ENCODE measurements at places on chromosomes 6 and 20. TPM values are rescaled to one million over a fixed set of nuclear protein-coding genes. Genes with fewer than 3 reads are reported as not detected.

- no peaks in the 10 kb centered on the region for H3K27me3 ChIP-seq
- H3K4me1 ChIP-seq: no peaks in the 10 kb centered on the region
- H3K27ac ChIP-seq: no peak overlapping the region
- no peak overlapping the region for H3K4me3 ChIP-seq
- no peak for DNase-seq
- peaks cover 11% of the 10 kb centered on the region for H3K36me3 ChIP-seq
Observed at GRCh38 chr6:1494671-1495070, 105.3 kb downstream of the FOXF2 start.

Gene LRRN4
- 0.22 TPM for total RNA-seq

- peaks cover 6% of the 10 kb centered on the region for H3K4me1 ChIP-seq
- no peaks in the 10 kb centered on the region for H3K36me3 ChIP-seq
- no peak overlapping the region for H3K4me3 ChIP-seq
- no peaks in the 10 kb centered on the region for H3K27me3 ChIP-seq
- no peak for DNase-seq
Observed at GRCh38 chr6:45920819-45921511, 94.7 kb downstream of the CLIC5 start.

DNA sequence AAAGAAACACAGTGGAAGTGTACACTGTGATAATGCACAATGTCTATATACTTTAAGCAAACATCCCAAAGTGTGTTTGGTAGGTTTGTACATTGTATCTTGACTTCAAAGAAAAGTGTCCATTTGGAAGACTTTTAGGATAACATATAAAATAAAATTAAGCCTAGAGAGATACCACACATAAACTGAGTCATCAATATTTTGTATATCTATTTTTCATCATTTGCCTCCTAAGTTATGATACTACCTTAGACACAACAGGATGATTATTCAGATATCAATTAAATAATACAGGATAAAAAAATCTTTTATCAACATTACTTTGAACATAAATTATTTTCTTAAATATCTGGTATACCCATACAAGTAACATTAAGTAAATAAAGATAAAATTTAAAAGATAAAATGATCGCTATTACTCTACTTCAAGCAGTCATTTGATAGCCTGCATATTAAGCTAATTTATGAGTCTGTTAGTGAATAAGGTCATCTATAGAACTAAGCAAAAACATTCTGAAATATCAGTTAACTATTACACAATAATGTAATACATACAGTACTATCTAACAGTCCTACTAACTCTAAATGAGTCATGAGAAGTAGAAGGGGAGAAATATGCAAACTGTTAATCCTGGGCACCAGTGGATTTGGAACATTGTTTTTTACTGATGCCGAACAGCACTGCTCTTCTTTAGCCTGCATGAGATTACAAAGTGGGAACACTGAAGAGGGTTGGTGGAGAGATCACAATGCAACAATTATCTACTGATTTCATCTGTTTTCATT is 158.4 kb upstream of the SIM1 start:
- no peak overlapping the region for H3K27ac ChIP-seq
- DNase-seq: no peak
- no peaks in the 10 kb centered on the region for H3K4me1 ChIP-seq
- H3K4me3 ChIP-seq: no peak overlapping the region
- no peaks in the 10 kb centered on the region for H3K27me3 ChIP-seq

DNA sequence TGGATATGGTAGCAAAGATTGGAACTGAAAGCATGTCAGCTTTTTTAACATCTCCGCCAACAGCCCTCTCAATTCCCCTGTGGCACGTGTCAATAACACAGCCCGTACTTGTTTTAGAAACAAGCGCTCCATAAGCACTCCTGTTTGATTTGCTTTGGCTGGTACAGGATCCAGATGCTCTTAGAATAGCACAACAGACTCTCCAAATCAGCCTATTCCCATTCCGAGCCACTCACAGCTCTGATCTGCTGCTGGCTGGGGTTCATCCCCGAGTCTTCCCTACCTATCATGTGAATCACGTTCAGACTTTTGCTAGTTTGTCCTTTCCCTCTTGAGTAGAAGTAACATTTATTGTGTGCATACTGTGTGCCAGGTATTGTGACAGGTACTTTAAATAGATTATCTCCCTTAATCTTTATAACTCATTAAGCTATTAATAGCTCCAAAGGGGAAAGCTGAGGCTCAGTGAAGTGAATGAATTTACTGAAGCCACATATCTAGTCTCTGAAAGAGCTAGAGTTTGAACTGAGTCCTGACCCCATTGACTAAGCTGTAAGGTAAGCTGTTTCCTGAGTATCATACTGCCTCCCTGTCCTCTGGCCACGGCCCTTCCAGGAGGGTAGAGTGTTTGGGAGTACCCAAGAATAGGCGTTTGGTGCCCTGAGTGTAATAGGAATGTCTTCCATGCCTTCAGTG is 46.7 kb downstream of the RALY start:
- H3K27ac ChIP-seq: no peak overlapping the region
- no peak overlapping the region for H3K4me3 ChIP-seq
- no peaks in the 10 kb centered on the region for H3K4me1 ChIP-seq

Gene GMPR
- total RNA-seq: 0.70 TPM

GRCh38 chr6:583635-584034 is 73.3 kb downstream of the HUS1B start:
- H3K27ac ChIP-seq: no peak overlapping the region
- no peaks in the 10 kb centered on the region for H3K4me1 ChIP-seq
- H3K27me3 ChIP-seq: no peaks in the 10 kb centered on the region
- DNase-seq: no peak

GRCh38 chr20:6668546-6668945 is 98.9 kb upstream of the BMP2 start:
- no peaks in the 10 kb centered on the region for H3K36me3 ChIP-seq
- no peaks in the 10 kb centered on the region for H3K4me1 ChIP-seq
- no peak overlapping the region for H3K27ac ChIP-seq
- no peak overlapping the region for H3K4me3 ChIP-seq

DNA sequence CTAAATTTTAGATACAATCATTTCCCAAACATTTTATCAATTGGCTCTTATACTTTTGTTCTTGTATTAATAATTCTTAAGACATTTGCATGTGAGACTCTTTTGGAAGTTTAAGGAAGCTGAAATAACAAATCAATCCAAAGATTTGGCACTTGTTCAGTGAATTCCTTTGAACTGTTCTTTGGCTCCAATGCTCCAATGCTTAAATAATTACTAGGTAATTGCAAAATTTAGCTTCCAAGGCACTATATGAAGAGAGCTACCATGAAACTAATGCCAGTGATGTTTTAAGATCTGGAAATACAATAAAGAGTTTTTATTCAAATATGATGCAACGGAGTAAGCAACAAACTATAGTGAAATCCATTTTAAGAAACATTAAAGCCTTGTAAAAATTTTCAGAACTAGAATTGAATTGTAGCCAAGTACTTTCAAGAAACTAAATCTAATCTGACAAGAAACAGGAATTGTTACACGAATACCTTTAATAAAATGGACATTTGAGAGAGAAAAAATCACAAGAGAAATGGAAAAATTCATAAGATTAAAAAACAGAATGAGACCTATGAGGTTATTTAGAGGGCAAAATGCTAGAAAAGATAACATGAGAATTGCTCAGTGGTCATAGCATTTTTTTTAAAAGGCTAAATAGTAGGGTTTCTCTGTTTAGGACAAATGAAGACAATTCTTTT is 43.6 kb upstream of the SMLR1 start:
- H3K4me3 ChIP-seq: no peak overlapping the region
- no peaks in the 10 kb centered on the region for H3K4me1 ChIP-seq
- DNase-seq: no peak
- no peaks in the 10 kb centered on the region for H3K36me3 ChIP-seq
- H3K27me3 ChIP-seq: no peaks in the 10 kb centered on the region
- no peak overlapping the region for H3K27ac ChIP-seq

DNA sequence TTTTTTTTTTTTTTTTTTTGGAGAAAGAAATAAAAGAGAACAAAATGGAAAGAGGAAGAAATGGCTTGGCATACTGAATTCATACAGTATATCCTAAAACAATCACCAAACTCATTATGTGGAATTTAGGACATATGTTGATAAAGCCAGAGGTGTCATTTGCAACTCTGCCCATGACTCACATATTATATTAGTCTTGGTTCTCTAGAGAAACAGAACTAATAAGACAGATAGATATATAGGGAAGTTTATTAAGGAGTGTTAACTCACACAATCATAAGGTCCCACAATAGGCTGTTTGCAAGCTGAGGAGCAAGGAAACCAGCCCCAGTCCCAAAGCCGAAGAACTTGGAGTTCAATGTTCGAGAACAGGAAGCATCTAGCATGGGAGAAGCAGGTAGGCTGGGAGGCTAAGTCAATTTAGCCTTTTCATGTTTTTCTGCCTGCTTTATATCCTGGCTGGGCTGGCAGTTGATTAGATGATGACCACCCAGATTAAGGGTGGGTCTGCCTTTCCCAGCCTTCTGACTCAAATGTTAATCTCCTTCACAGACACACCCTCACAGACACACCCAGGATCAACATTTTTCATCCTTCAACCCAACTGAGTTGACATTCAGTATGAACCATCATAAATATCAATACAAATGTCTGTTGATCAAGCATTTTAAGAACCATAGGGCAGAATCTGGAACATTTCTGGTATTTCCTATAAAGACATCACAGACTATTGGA is 102.3 kb downstream of the UBE3D start:
- no peak overlapping the region for H3K27ac ChIP-seq
- peaks cover 2% of the 10 kb centered on the region for H3K4me1 ChIP-seq
- H3K4me3 ChIP-seq: no peak overlapping the region
- DNase-seq: no peak

DNA sequence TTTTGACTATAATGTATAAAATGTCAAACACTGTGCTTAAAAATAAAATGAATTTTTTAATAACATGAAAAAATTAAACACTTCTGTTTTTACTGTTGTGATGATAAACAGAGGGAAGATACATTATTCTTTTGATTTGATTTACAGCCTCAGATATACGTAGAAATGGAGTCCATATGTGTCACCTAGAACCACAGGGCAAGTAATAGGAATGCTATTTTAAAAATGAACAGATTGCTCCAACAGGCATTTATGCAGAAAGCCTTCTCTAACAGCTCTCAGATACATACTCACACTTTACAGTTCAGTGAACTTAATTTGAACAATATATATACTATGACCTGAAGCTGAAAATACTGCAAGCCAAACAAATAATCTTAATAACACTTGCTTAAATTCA is 1551.0 kb downstream of the GRIK2 start:
- no peak for DNase-seq
- no peak overlapping the region for H3K27ac ChIP-seq
- H3K27me3 ChIP-seq: no peaks in the 10 kb centered on the region
- no peaks in the 10 kb centered on the region for H3K36me3 ChIP-seq

Gene MYH7B
- total RNA-seq: 0.42 TPM

DNA sequence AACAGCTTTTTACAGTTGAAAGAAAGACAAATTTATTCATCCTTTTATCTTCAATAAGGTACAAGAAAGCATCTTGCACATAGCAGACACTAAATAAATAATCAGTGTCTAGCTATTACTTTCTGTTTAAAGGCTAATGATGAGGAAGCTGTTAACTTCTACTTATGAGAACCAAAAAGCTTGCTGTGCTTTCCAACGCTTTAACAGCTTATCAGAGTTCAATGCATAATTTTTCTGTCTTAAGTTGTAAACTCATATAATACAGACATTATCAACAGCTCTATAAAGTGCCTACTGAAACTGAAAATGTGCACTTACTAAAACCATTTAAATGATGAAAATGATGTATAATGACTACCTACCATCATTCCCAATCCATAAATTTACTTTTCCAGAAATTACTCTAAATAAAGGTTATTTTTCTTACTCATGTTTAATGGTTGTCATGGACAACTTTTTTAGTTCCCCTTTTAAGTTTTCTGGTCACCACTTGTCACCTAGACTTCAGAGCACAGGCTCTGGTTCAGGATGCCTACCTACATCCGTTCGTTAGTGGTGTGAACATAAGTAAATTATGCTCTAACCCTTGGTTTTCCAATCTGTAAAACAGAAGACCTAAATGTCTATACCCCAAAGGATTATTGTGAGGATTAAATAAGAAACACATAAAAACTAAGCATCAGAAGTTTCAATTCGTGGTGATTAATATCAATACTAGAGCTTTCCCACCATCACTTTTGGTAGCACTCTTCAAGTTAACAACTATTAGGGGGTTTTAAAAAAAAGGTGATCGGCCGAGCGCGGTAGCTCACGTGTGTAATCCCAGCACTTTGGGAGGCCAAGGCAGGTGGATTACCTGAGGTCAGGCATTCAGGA is 8.0 kb downstream of the PNISR start:
- no peak for DNase-seq
- no peaks in the 10 kb centered on the region for H3K4me1 ChIP-seq
- no peaks in the 10 kb centered on the region for H3K27me3 ChIP-seq
- no peak overlapping the region for H3K4me3 ChIP-seq

Measured in H9 (cell line).